ENCODE measurements at places on chromosomes 12 and 14. TPM values are rescaled to one million over a fixed set of nuclear protein-coding genes. Genes with fewer than 3 reads are reported as not detected.

DNA sequence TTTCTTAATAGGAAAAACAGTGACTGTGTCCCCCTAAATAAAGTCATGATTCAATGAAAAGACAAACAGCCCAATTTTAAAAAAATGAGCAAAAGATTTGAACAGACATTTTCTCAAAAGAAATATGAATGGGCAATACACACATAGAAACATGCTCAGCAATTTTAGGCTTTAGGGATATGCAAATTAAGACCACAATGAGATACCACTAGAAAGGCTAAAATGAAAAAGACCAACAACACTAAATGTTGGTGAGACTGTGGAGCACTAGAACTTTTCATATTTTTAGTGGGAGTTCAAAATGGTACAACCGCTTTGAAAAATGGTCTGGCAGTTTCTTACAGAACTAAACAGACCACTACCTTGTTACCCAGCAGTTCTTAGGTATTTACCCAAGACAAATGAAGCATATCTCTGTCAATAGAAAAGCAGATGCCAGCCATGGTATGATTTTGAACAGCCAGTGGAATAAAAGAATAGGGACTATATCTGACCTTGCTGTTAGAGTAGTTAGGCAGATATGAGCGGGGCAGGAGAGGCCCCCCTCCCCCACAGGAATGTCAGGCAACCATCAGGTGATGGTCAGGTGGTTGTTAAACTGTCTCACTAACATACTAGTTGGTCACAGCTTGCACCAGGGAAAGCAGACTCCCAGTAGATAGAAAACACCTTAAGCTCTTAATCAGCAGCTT lies 108.8 kb downstream of the PRKCH start:
- no peak for DNase-seq
- no peaks in the 10 kb centered on the region for H3K27me3 ChIP-seq
- peaks cover 11% of the 10 kb centered on the region for H3K4me1 ChIP-seq
- H3K36me3 ChIP-seq = no peaks in the 10 kb centered on the region

GRCh38 chr12:94037444-94037843 lies 110.9 kb upstream of the PLXNC1 start:
- H3K27ac ChIP-seq = no peak overlapping the region
- H3K27me3 ChIP-seq = no peaks in the 10 kb centered on the region
- H3K4me3 ChIP-seq = no peak overlapping the region
- no peak for DNase-seq
- H3K36me3 ChIP-seq = no peaks in the 10 kb centered on the region
- H3K4me1 ChIP-seq = no peaks in the 10 kb centered on the region

LRRC10 gene
- not detected for total RNA-seq

DNA sequence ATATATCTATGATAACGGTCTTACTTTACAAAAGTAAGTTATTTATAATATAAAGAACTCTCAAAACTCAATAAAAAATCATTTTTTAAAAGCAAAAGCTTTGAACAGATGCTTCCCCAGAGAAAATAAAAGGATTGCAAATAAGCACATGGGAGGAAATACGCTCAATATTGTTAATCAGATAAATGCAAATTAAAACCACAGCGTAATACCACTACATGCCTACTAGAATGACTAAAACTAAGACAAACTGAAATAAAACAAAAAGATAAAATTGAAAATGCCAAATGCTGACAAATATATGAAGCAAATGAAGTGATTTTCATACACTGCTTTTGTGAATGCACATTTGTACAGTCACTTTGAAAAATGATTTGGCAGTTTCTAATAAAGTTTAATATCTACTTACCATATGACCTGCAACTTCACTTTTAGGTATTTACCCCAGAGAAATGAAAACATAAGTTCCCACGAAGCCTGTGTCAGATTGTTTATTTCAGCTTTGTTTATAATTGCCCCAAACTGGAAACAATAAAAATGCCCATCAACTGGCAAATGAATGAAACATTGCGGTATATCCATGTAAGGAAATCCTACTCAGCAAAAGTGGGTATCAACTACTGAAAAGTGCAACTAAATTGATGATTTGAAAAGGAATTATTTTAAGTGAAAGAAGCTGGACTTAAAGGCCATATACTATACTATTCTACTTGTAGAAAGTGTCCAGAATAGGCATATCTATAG lies 1072.4 kb downstream of the TMTC2 start:
- H3K4me3 ChIP-seq = no peak overlapping the region
- no peak for DNase-seq
- no peaks in the 10 kb centered on the region for H3K27me3 ChIP-seq
- H3K4me1 ChIP-seq = no peaks in the 10 kb centered on the region
- no peaks in the 10 kb centered on the region for H3K36me3 ChIP-seq

DNA sequence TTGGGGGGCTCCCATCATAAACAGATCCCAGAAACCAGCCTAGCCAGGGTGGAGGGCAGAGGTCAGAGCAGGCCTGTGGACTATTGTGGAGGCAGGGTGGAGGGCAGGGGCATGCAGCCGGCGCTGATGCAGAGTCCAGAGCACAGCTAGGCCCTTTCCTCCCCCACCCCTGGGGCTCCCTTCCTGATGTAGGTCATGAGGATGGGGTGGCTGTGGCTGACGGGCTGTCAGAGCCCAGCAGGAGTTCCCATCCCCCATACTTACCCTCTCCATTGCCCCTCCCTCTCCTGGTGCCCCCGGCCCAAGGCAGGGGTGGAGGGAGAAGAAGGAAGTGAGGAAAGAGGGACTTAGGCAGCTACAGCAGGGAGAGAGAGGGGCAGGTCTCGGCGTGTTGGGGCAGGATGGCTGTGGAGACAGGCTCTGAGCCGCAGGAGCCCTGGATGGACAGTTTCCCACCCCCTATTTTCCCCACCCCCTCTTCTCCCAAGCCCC lies 5.7 kb upstream of the ZNF385A start:
- H3K4me1 ChIP-seq = peaks cover 6% of the 10 kb centered on the region
- no peaks in the 10 kb centered on the region for H3K36me3 ChIP-seq
- H3K4me3 ChIP-seq = no peak overlapping the region
- H3K27me3 ChIP-seq = no peaks in the 10 kb centered on the region

DNA sequence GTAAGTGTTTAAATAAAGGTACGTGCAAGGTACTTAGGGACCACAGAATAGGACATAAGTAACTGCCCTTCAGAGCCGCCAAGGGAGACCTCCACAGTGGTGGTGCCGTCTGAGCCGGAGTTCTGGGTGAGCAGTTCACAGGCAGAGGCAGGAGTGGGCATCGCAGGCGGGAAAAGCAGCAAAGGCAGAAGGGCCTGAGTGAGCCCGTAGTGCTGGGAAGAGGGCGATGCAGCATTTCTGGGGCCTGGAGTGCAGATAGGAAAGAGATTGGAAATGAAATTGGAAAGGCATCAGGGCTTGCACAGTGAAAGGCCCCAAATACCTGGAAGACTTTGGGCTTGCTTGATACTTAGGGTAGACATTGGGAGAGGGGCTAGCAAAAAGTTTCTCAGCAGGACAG lies 32.9 kb downstream of the EVL start:
- H3K27ac ChIP-seq = no peak overlapping the region
- DNase-seq = no peak
- H3K4me3 ChIP-seq = no peak overlapping the region
- H3K36me3 ChIP-seq = no peaks in the 10 kb centered on the region
- H3K4me1 ChIP-seq = peaks cover 10% of the 10 kb centered on the region

- H3K36me3 ChIP-seq = no peaks in the 10 kb centered on the region
- DNase-seq = no peak
- no peak overlapping the region for H3K4me3 ChIP-seq
- no peaks in the 10 kb centered on the region for H3K27me3 ChIP-seq
- peaks cover 12% of the 10 kb centered on the region for H3K4me1 ChIP-seq
Measured at GRCh38 chr14:99186956-99187690, 84.9 kb downstream of the BCL11B start.

All from hepatocyte (in vitro differentiated cells).